Fibroblast of skin of left quadriceps (primary cell): ENCODE measurements at places on chromosomes 13 and 19.

DNA sequence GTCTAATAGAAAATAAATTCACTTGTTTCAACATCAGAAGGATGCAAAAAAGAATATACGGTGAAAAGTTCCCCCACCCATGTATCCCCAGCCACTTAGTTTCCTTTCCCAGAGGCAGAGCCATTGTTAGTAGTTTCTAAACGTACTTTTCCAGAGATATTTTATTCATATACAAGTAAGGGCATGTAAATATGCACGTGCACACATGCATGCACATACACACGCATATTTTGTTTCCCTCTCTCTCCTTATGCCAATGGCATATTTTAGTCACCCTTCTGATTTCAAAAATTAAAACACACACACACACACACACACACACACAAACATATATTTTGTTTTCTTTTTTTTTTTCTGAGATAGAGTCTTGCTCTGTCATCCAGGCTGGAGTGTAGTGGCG, 147.4 kb downstream of the PDS5B start:
- no peak for DNase-seq

DNA sequence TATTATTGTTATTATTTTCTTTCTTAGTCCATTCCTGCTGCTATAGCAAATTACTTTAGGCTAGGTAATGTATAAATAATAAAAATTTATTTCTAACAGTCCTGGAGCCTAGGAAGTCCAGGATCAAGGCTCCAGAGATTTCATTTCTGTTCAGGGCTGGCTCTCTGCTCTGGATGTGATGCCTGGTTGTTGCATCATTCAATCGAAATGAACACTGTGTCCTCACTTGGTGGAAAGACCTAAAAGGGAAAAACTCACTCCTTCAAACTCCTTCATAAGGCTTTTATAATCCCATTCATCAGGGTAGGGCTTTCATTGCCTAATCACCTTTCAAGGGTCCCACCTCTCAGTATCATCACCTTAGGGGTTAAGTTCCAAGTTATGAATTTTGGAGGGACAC, 395.0 kb downstream of the EFNB2 start:
- DNase-seq, result no peak

- no peak for DNase-seq
Observed at GRCh38 chr19:18108897-18109296, 11.3 kb downstream of the MAST3 start.

DNA sequence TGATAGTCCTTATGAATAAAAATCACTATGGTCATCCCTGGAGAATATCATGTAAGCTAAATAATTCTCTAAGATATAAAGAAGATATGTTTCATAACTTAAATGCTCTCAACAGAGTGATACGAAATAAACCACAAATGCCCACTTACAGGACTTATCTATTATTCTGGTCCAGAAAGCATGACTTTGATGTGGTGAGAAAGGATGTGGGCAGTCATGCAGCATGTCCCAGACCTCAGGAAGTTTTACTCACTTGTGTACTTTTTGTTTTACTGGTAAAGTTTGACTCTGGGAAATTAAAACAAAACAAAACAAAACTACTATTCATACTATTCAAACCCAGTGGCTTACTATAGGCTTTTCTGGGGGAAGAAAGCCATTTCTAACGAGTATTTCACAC, 483.2 kb upstream of the SLITRK6 start:
- DNase-seq, result no peak

DNA sequence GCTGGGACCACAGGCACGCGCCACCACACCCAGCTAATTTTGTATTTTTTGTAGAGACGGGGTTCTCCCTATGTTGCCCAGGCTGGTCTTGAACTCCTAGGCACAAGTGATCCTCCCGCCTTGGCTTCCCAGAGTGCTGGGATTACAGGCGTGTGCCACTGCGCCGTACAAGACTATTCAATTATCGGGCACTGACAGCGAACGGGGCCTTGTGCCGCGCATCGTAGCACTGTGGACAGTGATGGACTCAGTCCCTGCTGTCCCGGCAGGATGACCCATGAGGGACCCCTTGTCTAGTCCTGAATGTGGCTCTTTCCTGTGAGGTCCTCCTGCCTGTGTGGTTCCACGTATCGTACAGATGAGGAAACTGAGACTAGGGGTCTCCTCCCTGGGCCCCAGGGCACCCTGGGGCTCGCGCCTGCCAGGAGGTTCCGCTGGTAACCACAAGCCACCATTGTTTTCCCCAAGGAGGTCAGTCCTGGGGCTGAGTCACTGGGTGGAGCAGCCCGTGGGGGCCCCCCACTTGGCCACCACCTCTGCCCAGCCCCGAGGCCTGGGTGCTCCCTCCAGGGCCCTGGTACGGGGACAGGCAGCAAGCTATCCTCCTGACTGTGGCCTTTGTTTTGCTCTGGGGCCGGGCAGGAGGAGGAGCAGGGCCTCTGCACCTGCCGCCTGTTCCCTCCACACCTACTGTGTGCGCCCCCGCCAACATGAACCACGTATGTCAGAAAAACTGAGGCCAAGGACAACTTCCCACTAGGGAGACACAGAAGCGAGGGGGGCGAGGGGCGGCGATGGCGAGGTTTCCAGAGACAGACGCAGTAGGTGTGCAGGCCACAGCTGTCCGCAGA, 2.9 kb upstream of the TCF3 start:
- no peak for DNase-seq

DNA sequence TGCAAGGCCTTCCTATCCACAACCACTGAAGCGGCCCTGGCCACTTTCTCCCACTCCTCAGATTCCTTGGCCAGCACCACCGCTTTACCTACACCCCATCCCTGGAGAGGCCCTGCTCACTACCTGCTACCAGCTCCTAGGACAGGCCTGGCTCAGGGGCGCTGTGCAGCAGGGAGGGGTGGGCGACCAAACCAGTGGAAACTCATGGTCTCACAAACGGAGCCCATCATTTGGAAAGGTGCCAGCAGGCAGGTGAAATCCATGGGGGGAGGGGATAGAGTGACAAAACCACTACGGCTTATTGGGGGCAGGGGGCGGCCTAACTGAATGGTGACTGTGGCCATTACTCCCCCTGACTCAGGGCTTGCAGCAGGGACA, 27.6 kb downstream of the C19orf47 start:
- DNase-seq, result no peak

DNA sequence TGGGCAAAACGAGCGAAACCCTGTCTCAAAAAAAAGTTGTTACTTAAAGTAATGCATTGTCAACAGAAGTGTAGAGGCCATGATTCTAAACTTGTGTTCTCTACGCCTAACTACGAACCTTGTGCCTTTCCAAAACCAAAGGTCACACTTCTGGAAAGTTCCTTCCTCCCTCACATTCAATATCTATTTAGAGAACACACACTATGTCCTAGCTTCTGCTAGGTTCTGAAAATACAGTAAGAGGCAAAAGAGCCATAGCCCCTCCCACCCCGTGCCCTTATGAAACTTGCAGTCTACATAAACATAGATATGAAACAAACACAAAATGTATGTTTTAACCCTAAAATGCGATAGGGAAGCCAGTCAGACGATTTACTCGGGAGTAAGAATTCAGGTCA, 36.4 kb downstream of the RNF6 start:
- no peak for DNase-seq
